Activated T-cell treated with anti-CD3 and anti-CD28 coated beads, Interleukin-2, amount 50 U/mL, for 1 hour (primary cell): ENCODE measurements at places on chromosomes 4 and X.
A peak's percentile ranks its signal among the peaks of the same experiment; 100 is the strongest.

GRCh38 chr4:76226418-76226817 is 12.8 kb upstream of the SCARB2 start:
- DNase-seq = no peak

DNA sequence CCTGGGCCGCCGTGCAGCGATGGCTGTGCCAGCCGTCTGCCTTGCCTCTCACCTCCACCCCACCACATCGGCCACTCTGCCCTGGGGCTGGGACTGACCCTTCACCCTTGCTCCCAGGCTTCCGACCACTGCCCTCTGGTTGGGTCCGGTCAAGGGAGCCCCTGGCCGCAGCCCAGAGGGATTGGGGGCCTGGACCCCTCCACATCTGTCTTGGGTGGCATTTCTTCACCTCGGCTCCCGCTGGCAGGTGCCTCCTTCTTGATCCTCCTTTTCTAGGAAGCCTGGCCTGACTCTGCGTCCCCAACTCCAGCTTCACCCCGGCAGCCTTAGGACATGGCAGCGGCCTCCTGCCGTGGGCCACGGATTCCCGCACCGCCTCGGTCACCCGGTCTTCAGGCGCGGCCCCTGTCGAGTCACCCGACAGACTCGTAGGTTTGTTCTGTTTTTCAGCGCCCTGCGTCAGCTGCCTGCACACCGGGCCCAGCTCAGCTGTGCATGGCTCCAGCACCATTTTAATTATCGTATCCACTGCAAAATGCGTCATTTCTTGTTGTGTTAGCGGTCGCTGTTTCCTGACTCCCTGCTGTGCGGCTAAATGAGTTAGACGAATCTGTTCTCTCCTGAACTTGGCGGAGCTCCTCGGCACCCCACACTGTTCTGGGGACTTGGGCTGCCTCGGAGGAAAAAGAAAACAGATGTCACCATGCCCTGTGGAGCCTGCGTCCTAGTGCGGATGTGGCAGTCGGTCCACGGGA is 124.0 kb downstream of the FAM53A start:
- no peak for DNase-seq

DNA sequence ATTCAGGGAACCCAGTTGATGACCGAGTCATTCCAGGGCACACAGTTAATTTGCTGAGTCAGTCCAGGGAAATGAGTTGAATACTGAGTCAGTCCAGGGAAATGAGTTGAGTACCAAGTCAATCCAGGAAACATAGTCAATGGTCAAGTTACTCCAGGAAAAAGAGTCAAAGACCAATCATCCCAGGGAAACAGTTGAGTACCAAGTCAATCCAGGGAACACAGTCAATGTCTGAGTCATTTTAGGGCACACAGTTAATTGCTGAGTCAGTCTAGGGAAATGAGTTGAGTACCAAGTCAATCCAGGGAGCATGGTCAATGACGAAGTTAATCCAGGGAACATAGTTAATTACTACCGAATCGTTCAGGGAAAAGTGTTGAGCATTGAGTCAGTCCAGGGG is 754.4 kb downstream of the NLGN4X start:
- DNase-seq = no peak

DNA sequence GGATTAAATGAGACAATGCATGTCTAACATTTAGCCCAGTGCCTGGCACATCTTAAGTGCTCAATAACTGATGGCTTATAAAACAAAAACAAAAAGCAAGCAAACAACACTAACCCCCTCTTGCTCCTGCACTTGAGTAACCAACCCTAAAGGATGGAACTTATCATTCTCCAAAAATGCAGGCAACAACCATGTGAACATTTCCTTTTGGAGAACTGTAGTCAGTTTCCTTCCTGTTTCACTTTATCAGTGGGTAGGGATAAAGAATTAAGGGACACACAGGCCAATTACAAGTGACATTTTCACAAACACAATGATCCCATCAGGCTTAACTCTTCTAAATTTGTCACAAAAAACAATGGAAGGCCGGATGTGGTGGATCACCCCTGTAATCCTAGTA is 30.4 kb downstream of the RPS3A start:
- no peak for DNase-seq

DNA sequence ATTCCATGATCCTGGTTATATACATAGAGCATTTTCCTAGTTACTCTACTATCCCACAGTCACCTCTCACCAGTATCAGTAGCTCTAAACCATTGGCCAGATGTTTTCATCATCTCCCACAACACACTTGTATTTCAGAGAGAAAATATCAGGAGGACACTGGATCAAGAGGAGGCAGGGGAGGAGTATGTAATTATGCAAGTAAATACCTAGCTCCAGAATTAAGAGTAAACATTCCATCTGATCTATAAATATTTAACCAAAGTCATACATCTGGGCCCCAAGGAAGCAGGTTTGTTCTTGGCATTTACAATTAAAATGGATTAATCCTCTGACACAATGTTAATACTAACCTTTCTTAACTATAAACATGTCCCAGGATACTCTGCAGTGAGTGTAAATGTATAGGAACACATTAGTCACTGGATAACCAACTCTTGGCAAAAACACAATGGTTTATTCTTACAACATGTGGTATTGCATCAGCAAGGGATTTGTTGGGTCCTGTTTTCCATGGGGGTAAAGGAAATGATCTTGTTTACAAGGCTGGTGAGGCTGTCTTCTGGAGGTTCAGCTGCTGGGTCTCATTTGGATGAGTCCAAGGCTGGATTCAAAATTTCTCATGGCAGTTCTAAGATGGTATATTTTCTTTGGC is 170.1 kb downstream of the ATG4A start:
- no peak for DNase-seq

DNA sequence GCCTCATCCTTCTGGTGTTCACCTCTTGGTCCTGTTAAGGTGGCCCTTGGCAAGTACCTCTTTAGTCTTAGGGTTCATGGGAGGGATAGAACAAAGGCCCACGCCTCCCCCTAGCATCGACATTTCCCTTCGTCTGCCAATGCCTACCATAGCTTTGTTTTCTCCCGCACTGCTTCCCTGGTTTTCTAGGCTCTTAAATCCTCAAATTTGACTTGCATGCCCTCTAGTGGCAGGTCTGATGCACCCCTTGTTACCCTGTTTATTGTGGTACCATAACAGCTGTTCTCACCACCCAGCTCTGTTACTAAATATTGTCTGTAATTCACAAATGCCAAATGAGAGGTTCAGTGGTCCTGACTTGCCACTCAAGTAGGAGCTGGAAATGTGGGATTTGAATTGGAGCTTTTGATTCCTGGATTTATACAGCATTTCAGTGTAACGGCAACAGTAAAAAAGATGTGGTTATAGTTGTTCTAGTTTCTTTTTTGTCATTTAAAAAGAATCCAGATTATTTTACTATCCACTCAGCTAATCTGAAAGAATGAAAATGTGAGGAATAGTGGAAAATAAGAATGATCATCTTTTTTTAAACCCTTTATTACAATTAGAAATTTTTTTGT is 100.1 kb downstream of the REPS2 start:
- DNase-seq = peak; percentile 17

DNA sequence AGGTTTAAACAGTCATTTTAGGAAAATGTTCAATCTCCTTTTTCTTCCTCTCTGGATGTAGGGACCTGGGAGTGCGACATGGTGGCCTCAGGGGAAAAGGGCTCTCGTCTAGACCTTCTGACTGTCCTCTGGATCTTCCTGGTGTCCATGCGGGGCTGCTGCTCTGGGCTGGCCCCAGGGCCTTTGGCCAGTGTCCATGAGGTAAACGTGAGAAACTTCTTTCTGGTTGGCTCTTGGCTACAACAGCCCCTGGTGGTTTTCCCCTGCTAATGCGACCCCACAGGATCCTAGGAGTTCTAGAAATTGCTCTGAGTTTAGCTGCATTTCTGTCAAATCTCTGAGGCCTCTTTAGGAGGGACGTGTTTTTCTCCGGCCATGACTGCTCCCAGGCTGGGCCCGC is 85.7 kb downstream of the MFAP3L start:
- no peak for DNase-seq

DNA sequence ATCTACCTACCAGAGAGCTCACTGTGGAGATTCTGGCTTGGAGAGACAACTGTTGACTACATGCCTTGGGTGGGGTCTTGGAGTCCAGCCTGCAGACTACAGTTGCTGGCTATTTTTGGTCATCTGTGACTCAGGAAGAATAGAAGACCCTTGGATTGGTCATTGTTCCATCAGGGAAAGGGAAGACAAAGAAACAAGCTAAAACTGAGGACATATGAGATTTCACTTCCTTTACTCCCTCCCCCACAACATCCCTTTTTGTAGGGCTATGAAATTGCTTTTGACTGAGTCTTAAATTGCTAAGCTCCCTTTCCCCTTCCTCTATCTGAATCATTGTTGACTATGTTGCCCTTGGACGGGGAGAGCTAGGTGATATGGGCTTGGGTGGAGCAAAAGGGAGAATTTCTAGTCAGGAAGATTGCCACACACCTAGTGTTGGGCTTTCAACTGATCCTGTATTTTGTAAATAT is 11.7 kb downstream of the MSN start:
- no peak for DNase-seq

DNA sequence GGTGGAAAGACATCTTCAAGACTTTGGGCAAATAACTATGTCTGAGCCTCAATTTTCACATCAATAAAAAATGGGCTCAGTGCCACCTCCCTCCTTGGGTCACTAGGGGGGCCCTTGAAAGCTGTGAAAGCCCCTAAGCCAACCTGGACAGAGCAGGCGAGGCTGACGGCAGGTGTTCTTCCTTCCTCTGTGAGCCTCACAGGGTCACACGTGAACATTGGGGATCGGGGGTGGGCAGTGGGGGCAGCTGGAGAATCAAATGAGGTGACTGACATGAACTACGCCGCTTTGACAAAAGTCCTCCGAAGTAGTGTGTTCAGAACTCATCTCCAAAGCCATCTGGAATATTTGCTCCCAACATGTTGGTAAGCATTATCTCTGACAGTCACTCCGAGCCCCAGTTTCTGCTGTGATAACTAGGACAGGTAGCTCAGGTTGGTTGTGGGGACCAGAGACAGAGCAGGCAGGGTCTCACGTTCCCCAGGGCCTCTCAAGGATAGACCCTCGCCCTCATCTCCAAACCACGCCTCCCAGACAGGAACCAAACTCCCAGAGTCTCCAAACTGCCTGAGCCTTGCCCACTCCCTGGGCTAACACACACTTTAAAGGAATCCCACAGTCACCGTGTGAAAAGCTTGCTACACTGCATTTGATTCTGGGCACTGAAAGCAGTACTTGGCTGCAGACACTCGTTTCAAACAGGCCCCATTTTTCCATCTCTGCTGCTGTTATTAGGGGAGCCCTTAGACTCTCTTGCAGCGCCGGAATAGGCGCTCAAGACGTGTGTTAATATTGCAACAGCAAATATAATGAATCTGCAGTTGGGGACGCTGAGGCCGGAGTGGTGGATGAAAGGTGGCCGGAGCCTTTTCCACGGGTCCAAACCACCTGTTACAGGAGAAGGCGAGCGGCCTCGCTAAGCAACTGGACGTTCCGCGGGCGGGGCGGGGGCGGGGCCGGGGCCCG is 717 bp upstream of the WFS1 start:
- DNase-seq = no peak

- DNase-seq = no peak
Measured at GRCh38 chr4:86400216-86400615, 40.4 kb upstream of the MAPK10 start.

DNA sequence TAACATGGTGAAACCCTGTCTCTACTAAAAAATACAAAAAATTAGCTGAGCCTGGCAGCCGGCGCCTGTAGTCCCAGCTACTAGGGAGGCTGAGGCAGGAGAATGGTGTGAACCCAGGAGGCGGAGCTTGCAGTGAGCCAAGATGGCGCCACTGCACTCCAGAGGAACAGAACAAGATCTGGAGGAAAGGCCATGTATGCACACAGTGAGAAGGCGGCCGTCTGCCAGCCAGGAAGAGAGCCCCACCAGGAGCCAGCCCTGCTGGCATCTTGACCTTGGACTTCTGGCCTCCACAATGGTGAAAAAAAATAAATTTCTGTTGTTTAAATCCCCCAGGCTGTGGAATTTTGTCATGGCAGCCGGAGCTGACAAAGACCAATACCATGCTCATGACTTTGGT is 28.2 kb upstream of the MSX1 start:
- DNase-seq = no peak

GRCh38 chr4:151876381-151876988 is 115.7 kb upstream of the GATB start:
- no peak for DNase-seq

DNA sequence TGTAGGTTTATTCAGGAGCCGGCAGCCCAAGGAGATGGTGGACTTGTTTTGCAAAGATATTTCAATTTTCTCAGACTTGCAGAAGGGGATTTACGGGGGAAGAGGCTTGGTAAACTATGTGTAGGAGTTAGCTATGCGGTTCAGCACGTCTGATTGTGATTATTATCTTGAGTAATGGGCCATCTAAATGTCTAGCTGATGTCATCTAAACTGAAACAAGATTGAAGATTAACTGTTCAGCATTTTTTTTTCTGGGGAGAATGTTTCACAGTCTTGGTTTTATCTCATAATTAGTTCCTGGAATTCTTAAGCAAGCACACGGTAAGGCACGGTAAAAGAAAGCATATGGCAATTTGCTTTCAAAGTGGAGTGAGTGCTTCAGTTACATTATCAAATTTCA is 207.3 kb upstream of the CXorf51B start:
- no peak for DNase-seq

DNA sequence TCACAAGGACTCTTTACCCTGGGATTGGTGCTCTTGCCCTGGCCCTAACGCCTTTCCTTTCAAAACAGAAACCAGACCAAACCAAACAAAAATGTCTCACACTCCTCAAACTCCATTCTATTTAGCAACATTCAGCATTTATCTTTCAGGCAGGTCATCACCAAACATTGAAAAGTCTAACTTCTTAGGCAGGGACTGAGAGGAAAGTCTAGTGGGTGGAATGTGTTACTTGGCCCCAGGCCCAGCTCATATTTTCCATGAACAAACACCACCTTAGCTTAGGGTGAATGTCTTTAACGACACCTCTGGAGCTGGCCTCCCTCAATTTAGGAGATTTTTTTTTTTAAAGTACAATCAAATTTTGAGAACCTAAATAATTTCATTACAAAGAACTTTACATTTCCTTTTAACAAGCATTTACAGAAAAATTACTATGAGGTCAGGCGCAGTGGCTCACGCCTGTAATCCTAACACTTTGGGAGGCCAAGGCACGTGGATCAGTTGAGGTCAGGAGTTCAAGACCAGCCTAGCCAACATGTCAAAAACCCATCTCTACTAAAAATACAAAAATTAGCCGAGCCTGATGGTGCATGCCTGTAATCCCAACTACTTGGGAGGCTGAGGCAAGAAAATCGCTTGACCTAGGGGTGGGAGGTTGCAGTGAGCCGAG is 10.2 kb upstream of the N4BP2 start:
- no peak for DNase-seq
